ENCODE measurements at places on chromosomes 12 and 14.

- no peak for DNase-seq
These were observed 7.5 kb upstream of the TRHDE start for GRCh38 chr12:72264548-72265175.

- DNase-seq, result no peak
These were observed 10.4 kb downstream of the B4GALNT3 start for GRCh38 chr12:470133-470532.

GRCh38 chr14:23559010-23559925 lies 3.2 kb downstream of the THTPA start:
- peak; percentile 52 for DNase-seq

DNA sequence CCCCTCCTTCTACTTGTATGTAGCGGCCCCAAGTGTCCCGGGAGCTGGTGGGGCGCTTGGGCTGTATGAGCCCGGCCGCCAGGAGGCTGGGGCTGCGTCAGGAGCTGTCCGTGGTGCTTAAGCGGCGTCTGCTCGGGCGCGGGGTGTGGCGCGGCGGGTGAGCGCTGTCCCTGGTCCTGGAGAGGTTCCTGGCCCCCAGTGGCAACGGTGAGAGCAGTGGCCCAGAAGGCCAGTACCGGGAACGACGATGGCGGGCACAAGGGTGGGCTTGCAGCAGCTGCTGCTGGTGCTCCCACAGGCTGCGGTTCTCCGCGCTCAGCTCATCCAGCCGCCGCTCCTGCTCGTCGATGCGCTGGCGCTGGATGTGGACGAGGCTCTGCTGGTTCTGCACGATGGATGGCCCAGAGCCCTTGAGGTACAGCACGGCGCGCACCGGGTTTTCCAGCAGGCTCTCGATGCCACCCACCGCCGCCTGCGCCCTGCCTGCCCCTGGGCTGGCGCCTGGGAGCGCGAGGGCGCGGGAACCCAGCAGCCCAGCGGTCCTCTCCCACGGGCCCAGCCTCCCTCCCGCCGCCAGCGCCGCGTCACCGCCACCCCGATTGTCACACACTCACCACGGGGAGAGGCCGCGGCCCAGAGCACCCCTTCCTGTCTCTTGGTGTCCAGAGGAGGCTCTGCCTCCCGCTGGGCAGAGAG lies 41.9 kb upstream of the FKBP4 start:
- peak; percentile 49 for DNase-seq

DNA sequence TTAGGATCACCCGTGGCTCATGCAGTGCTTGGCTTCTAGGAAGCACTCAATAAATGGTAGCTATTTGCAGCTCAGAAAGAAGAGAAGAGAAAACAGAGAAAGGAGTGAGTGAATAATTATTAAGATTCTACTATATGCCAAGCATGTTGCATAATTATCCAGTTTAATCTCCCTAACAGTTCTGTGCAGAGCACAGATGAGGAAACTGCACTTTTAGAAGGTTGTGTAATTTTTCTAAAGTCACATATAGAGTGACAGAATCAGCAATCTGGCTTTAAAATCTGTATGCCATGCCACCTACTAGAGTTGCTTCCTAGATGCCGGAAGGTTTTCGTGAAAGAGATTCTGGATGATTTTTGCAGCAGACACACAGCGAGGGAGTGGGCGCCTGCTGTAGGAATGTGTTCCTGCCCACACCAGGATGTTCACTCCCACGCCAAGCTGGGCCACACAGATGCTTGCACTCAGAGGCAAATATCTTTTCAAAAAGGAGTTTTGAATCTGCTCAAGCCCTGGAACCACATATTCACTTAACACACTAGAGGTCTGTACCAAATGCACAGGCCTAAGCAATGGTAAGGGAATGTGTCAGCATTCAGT lies 50.2 kb upstream of the SMCO2 start:
- no peak for DNase-seq

GRCh38 chr12:89247967-89248366 lies 104.3 kb downstream of the DUSP6 start:
- DNase-seq, result no peak

DNA sequence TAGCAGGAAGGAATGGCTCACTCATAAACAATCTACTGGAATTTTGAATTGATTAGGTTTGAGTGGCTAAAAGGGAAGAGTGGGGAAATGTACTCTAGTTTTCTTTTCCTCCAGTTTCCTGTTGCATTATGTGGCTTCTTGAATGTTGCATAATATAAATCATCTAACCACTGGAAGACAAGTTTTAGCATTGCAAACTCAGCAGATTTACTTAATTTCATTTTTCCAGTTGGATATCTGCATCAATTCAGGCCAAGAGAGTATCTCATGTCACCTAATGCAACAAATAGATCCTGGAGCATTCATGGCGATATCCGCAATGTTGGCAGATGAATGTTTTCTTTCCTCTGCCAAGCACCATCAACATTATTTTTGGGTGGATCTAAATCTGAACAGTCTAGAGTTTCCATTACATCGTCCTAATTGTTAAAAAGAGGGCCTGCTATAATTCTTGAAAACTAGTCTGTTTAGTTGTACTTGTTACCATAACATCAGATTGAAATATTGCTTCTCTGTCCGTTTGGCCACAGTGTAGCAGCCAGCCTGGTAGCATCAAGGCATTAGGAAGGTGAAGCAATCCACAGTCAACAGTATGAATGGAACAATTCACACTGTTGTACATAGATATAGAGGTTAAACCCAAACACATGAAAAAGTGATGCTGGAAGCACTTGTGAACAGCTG lies 544.2 kb downstream of the ETNK1 start:
- DNase-seq, result no peak

DNA sequence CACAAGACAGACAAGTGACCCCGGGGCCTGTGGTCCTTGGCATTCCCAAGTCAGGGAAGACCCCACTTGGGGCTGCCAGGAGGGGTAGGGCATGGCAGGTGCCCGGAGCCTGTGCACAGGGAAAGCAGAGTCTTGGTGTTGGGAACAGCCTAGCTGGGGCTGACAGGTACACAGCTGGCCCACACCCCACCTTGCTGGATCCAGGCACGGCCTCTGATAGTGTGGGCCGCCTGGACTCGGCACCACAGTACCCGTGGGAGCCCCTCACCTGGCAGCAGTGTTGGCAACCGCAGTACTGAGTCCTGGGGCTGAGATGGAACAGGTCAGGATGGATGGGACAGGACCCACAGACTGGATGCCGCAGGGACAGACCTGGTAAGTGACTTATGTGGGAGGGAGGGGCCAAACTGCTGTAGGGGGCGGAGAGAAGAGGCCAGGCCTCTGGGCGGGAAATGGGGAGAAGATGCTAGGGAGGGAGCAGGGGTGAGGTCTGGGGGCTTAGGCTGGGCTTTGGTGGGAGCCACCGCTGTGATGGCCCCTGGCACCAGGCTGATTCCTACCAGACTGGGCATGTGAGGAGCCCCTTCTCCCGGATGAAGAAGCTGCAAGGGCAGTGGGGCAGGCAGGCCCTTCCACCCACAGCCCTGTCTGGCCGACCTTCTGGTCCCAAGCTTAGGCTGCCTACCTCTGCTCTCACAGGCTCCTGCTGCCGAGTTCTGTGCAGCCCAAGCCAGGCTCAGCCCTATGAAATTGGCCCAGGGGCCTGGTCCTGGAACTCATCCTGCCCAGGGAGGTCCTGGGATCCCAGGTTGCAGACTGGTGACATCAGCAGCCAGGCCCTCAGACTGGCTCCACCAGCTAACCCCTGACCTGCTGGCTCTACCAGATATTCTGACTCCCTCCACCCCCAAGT lies at the start of gene TGM1:
Gene TGM1 (minus strand): TSS at position 357 of the 913 bp plus-strand sequence. CDS start 825 bp downstream, outside the sequence.
- no peak for DNase-seq

DNA sequence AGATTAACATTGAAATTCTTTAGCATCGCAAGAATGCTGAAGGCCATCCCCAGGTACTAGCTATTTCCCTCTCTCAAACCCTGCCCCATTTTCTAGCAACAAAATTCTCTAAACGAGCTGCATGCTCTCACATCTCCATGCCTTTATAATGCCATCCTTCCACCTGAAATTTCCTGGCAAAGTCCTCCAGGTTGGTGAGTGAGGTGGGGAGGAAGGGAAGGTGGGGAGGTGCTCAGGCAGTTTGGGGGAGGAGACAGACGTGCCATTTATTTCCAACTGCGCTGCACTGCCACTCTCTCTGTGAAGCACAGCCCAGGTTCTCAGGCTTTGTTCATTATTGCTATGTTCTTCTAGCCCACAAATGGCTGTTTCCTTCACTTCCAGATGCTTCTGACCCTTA lies 208.4 kb downstream of the PAWR start:
- DNase-seq, result no peak

GRCh38 chr12:111437816-111438454 lies 32.2 kb downstream of the SH2B3 start:
- no peak for DNase-seq

- DNase-seq, result no peak
These were observed 178.0 kb upstream of the CAND1 start for GRCh38 chr12:67091204-67091603.

- no peak for DNase-seq
These were observed 103.1 kb downstream of the HELB start for GRCh38 chr12:66405395-66405794.

- DNase-seq, result no peak
These were observed 178.4 kb downstream of the RIMBP2 start for GRCh38 chr12:130537655-130538054.

- DNase-seq, result no peak
These were observed 198.9 kb upstream of the SFSWAP start for GRCh38 chr12:131511803-131512561.

DNA sequence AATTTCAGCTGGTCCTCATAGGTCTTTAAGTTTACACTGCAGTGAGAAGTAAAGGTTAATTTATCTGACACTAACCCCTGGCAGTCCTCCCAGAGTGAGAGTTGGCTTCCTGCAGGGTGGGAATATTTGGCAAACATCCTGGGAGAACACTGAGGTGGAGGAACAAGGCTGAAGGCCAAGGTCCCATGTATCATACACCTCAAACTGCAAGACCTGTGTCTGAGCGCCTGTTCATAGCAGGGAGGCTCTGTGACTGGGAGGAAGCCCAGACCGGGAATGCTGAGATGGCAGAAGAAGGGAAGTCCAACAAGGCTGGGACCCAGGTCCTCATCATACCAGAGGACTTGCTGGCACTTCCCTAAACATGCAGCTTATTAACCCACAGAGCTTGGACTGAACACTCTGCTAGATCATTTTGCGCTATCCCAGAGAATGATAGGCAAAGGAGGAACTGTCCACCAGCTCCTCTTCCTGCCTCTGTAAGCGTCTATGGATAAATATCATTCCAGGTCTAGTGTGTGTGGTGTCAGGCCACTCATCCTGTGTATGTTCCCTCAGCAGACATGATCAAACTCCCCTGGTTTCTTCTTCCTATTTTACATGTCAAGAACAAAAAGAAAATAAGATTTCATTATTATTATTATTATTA lies 199.6 kb upstream of the CNOT2 start:
- no peak for DNase-seq

DNA sequence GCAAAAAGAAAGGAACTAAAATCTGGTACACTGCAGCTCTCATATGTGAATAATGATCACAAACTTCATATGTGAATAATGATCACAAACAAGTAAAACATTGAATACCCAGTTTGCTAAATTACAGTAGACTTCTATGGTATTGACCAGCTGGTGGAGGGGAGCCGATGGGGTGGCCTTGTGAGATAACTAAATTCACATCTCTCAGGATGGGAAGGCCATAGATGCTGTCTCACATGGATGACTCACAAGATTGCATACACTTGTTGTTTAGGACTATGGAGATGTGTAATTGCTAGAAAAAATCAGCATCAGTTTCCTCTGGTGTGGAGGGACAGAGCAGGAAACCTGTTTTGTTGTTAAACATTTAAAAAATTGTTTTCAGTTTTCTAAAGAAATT lies 49.2 kb downstream of the ACACB start:
- no peak for DNase-seq

GRCh38 chr12:115762936-115763335 lies 514.6 kb downstream of the MED13L start:
- DNase-seq, result no peak

- no peak for DNase-seq
These were observed 277.9 kb downstream of the SSPN start for GRCh38 chr12:26473291-26473690.

DNA sequence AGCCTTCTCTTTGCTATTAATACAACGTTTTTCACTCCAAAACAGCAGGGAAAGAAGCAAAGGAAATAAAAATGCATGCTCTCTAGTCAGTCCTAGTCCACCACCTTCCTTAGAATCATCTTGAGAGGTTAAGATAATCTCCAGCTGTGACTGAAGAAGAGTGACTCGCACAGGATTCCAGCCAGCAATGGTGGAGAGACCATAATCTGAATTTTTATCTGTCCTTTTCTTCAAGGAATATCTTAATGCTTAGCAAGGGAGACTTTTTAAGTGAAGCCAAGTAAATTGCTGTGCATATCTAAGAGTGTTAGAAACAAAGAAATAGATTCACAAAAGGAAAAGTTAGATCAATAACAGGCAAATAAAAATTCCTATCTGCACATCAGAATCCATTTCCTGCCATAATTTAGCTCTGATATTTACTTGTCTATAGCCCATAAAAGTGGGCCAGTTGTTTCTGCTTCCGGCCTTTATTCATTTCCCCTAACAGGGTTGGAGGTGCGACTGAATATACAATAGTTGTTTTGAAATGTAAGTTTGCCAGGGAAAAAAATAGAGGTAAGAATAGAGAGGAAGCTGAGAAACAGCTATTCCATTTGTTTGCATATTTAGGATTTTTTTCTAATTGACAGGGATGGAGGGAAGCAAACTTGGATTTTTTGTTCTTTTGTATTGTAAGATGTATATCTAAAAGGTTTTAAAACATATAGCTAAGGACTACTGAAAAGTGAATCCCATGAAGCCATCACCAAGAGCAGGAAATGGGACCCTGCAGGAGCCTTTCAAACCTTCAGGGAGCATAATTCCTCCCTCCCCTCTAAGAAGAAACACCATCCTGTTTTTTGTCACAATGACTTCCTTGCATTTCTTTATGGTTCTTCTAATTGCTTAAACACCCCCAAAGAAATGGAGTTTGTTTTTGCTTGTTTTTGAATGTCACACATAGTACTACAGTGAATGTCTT lies 154.0 kb downstream of the ITPR2 start:
- DNase-seq, result no peak

DNA sequence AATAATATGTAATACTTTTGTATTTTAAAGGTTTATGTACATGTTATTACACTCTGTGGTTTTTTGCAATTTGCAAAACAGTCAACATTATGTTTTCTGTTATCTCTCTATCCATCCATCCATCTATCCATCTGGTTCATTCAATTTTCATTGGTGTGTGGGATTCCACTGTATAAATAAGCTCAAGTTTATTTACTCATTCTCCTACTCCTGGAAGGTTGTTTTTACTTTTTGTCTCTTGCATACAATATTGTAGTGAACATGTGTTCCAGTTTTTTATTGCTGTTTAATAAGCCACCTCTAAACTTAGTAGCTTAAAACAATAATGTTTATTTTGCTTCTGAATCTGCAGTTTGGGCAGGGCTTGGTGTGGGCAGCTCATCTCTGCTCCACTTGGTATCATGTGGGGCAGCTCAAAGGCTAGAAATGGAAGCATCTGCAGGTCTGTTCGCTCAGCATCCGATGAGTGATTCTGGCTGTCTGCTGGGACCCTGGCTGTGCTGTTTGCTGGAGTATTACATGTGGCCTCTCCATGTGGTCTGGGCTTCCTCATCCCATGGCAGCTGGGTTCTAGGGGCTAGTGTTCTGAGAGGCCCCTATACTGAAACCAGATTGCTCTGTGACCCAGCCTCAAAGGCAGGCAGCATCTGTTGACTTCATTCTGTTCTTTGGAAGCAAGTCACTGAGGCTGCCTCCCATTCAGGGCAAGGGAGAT lies 98.8 kb downstream of the SLC25A47 start:
- DNase-seq, result no peak

GRCh38 chr12:85369365-85370154 lies 89.5 kb downstream of the ALX1 start:
- no peak for DNase-seq

GRCh38 chr14:26429205-26429604 lies 168.6 kb downstream of the NOVA1 start:
- DNase-seq, result no peak

Measured in stimulated activated CD8-positive, alpha-beta memory T cell treated with anti-CD3 and anti-CD28 coated beads, Interleukin-15, amount 100 ng/mL, for 48 hours (primary cell).